Right atrium auricular region (tissue), 2 donors: ENCODE measurements at places on chromosomes 5 and 9. TPM values are rescaled to one million over a fixed set of nuclear protein-coding genes. Genes with fewer than 3 reads are reported as not detected.
A peak's percentile ranks its signal among the peaks of the same experiment; 100 is the strongest.

- H3K36me3 ChIP-seq, result no peaks in the 10 kb centered on the region
- no peak overlapping the region for H3K27ac ChIP-seq
- no peaks in the 10 kb centered on the region for H3K4me1 ChIP-seq
- no peak overlapping the region for H3K4me3 ChIP-seq
- H3K27me3 ChIP-seq, result no peaks in the 10 kb centered on the region
Observed at GRCh38 chr5:8842971-8843551, 702.8 kb downstream of the SEMA5A start.

GRCh38 chr5:128036950-128037349 lies 46.6 kb upstream of the SLC12A2 start:
- H3K4me3 ChIP-seq, result no peak overlapping the region
- no peaks in the 10 kb centered on the region for H3K4me1 ChIP-seq
- no peak for DNase-seq
- no peaks in the 10 kb centered on the region for H3K36me3 ChIP-seq

GRCh38 chr5:53335115-53335514 lies 145.3 kb upstream of the FST start:
- no peaks in the 10 kb centered on the region for H3K36me3 ChIP-seq
- H3K27ac ChIP-seq, result no peak overlapping the region
- no peaks in the 10 kb centered on the region for H3K4me1 ChIP-seq
- no peak for DNase-seq

GRCh38 chr9:78831726-78832125 lies 534.8 kb downstream of the PSAT1 start:
- H3K27ac ChIP-seq, result no peak overlapping the region
- H3K4me3 ChIP-seq, result no peak overlapping the region
- H3K4me1 ChIP-seq, result no peaks in the 10 kb centered on the region
- DNase-seq, result no peak
- no peaks in the 10 kb centered on the region for H3K27me3 ChIP-seq
- no peaks in the 10 kb centered on the region for H3K36me3 ChIP-seq

GRCh38 chr9:74369844-74370243 lies 127.3 kb upstream of the RORB start:
- H3K4me1 ChIP-seq, result no peaks in the 10 kb centered on the region
- H3K27me3 ChIP-seq, result no peaks in the 10 kb centered on the region
- no peak overlapping the region for H3K4me3 ChIP-seq
- DNase-seq, result no peak

GAS1 gene
- 78.6 TPM for total RNA-seq

DNA sequence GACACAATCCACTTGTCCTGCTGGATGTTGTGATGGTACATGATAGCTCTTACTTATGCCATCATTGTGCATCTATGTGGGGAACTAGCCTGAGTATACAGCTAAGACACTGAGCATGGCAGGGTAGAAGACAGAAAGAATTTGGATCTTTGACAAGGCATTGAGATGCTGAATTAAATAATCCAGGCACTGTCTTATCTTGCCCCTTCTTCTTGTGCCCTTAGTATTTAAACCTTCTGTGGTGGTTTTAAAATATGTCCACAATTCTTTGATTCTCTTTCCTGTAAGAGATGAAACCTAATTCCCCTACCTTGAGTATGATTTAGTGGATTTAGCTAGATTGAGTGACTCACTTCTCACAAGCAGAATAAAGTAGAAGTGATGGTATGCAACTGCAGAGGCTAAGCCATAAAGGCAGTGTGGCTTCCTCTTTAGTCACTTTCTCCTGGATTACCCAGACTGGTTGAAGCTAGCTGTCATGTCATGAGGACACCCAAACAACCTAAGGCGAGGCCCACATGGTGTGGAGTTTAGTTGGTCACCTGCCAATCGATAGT lies 174.0 kb upstream of the NREP start:
- H3K36me3 ChIP-seq, result no peaks in the 10 kb centered on the region
- DNase-seq, result no peak
- no peak overlapping the region for H3K27ac ChIP-seq
- peaks cover 12% of the 10 kb centered on the region for H3K4me1 ChIP-seq
- no peak overlapping the region for H3K4me3 ChIP-seq

GRCh38 chr5:142222866-142223558 lies 101.8 kb downstream of the SPRY4 start:
- H3K4me3 ChIP-seq, result no peak overlapping the region
- H3K4me1 ChIP-seq, result peaks cover 3% of the 10 kb centered on the region
- H3K27ac ChIP-seq, result no peak overlapping the region
- no peaks in the 10 kb centered on the region for H3K36me3 ChIP-seq
- H3K27me3 ChIP-seq, result no peaks in the 10 kb centered on the region

DNA sequence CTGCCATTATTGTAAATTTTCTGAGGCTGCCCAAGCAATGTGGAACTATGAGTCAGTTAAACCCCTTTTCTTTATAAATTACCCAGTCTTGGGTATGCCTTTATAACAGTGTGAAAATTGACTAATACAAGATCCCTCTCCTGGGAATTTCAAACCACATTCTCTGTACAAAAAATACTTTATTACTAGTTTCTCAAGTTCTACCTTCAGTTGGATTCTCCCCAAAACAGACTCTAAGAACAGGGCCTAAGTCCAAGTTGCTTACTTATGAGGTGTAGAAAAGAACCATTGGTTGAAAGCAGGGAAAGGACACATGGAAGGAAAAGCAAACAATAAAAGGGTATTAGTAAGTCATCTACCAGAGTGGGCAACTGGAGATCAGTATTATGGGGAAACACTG lies 343.2 kb downstream of the TMEM232 start:
- no peaks in the 10 kb centered on the region for H3K27me3 ChIP-seq
- no peak for DNase-seq
- no peaks in the 10 kb centered on the region for H3K36me3 ChIP-seq
- no peak overlapping the region for H3K27ac ChIP-seq
- no peaks in the 10 kb centered on the region for H3K4me1 ChIP-seq
- H3K4me3 ChIP-seq, result no peak overlapping the region

- H3K27me3 ChIP-seq, result no peaks in the 10 kb centered on the region
- H3K4me3 ChIP-seq, result no peak overlapping the region
- H3K4me1 ChIP-seq, result peaks cover 37% of the 10 kb centered on the region
- no peak overlapping the region for H3K27ac ChIP-seq
- no peak for DNase-seq
- no peaks in the 10 kb centered on the region for H3K36me3 ChIP-seq
Observed at GRCh38 chr5:139063664-139064054, 134.5 kb downstream of the SIL1 start.

DNA sequence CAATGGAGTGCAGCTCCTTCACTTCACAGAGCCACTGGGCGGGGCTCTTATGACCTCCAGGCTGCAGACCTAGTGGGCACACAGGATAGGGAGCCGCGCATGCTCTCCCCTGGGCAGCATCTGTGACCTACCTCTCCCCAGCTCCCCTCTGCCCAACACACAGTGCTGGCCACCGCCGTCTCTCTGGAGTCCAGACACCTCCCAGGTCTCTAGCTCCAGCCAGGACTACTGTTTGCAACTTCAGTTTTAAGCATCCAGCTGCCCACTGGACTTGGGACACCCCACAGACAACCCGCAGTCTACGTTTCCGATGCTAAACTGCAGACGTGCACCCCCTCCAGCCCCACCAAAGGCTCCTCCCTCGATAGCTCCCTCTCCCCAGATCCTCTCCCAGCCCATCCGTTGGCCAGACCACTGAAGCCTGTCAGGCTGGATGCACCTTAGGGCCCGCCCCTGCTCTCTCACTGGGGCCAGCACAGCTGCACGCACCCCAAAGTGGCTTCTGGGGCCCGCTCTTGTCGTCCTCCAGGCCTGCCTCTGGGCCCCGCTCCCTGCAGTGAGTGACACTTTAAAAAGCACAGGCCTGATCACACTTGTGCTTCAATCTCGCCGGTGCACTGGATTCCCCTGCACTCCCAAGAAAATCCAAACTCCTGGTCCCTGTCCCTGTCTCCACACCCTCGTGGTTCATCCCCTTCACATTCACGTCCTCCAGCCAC lies 11.3 kb downstream of the FLT4 start:
- H3K27ac ChIP-seq, result no peak overlapping the region
- H3K4me1 ChIP-seq, result peaks cover 6% of the 10 kb centered on the region
- no peak overlapping the region for H3K4me3 ChIP-seq
- H3K27me3 ChIP-seq, result no peaks in the 10 kb centered on the region

DNA sequence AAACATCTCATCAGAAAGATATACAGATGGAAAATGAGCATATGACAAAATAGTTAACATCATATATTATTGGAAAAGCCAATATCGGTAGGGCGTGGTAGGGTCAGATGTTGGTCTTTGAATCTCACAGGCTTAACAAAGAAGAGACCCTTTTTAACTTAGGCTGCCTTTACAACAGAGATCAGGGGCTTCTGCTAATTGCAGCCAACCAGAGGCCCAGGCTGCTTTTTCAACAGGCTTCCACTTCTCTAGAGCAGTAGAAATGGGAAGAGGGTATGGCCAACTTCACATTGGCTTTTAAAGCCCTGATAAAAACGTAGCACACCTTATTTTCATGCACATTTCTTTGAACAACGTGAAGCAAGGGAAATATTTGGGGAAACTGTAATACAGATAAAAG lies 764.3 kb upstream of the CTNND2 start:
- H3K27me3 ChIP-seq, result no peaks in the 10 kb centered on the region
- H3K36me3 ChIP-seq, result no peaks in the 10 kb centered on the region
- no peak overlapping the region for H3K4me3 ChIP-seq
- H3K4me1 ChIP-seq, result no peaks in the 10 kb centered on the region
- no peak for DNase-seq

OR1K1 gene
- not detected for total RNA-seq

DNA sequence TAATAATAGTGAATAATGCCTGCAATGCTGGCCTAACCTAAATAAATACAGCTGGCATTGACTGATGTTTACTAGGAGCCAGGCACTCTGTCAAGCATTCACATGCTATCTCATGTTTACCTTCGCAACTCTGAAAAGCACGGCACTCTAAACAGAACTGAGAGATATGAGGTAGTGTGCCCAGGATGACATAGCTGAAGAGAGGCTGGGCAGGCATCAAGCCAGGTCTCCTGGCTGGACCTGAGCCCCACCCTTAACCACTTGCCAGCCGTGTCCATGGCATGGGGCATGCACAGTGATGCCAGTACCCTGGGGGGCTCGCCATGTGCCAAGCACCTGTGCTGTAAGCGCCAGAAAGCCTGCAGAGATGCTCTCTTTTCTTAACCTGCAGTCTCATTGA lies 119.4 kb upstream of the MVB12B start:
- DNase-seq, result no peak
- H3K27me3 ChIP-seq, result no peaks in the 10 kb centered on the region
- H3K27ac ChIP-seq, result no peak overlapping the region
- H3K4me3 ChIP-seq, result no peak overlapping the region
- H3K4me1 ChIP-seq, result no peaks in the 10 kb centered on the region

- H3K36me3 ChIP-seq, result no peaks in the 10 kb centered on the region
- peak overlapping the region; percentile 85 for H3K27ac ChIP-seq
- no peaks in the 10 kb centered on the region for H3K27me3 ChIP-seq
- DNase-seq, result no peak
- peaks cover 28% of the 10 kb centered on the region for H3K4me1 ChIP-seq
- peak overlapping the region; percentile 95 for H3K4me3 ChIP-seq
Observed at GRCh38 chr9:126862104-126862761, 1.8 kb downstream of the ZBTB34 start.

- H3K27me3 ChIP-seq, result no peaks in the 10 kb centered on the region
- H3K36me3 ChIP-seq, result no peaks in the 10 kb centered on the region
- DNase-seq, result no peak
- no peaks in the 10 kb centered on the region for H3K4me1 ChIP-seq
- H3K27ac ChIP-seq, result no peak overlapping the region
- no peak overlapping the region for H3K4me3 ChIP-seq
Observed at GRCh38 chr5:125874057-125874456, 549.2 kb upstream of the GRAMD2B start.

DNA sequence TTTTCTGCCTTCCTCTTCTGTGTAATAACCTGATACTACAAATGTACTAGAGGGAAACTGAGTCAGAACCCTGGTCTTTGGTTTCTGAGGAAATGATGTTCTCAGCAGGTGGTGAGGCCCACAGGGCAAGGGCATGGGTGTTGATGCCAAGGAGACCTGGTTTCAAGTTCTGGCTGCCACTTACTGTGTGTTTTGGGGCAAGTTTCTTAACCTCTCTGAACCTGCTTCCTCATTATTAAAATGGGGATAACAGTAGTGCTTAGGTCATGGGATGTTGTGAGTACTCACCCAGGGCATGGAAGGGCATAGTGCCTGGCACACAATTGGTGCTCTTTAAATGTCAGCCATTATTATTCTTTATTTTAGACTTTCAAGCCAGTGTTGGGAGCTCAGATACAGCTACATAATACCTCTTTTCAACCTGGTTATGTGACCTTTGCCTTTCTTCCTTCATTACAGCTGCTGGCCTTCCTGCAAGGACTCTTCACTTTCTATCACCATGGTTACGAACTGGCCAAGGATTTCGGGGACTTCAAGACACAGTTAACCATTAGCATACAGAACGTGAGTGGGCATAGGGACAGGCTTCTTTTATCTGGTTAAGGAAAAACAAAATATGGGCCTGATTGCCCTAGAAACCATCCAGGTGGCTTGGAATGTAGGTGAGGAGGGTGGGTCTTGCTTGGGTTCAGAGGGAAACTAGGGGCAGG lies 131.5 kb downstream of the ARHGAP26 start:
- H3K27ac ChIP-seq, result no peak overlapping the region
- no peaks in the 10 kb centered on the region for H3K4me1 ChIP-seq
- H3K4me3 ChIP-seq, result no peak overlapping the region
- no peak for DNase-seq
- H3K36me3 ChIP-seq, result peaks cover 48% of the 10 kb centered on the region

- H3K27ac ChIP-seq, result no peak overlapping the region
- DNase-seq, result no peak
- no peaks in the 10 kb centered on the region for H3K4me1 ChIP-seq
- H3K27me3 ChIP-seq, result no peaks in the 10 kb centered on the region
- no peak overlapping the region for H3K4me3 ChIP-seq
Observed at GRCh38 chr5:137595396-137596079, 96.4 kb upstream of the SPOCK1 start.

CDKN2B-AS1 gene
- total RNA-seq, result not detected

LCN1 gene
- not detected for total RNA-seq

GABRA1 gene
- total RNA-seq, result not detected
